ENCODE measurements at places on chromosomes 16 and 17. TPM values are rescaled to one million over a fixed set of nuclear protein-coding genes. Genes with fewer than 3 reads are reported as not detected.

Gene HNF1B
- total RNA-seq: 0.12 TPM

Gene C17orf78
- not detected for total RNA-seq

Gene C17orf100
- 0.39 TPM for total RNA-seq

Gene FADS6
- not detected for total RNA-seq

Gene SLC6A2
- total RNA-seq: not detected

Gene RTN4RL1
- 7.6 TPM for total RNA-seq

Gene UMOD
- total RNA-seq: not detected

Gene PYY
- not detected for total RNA-seq

Gene SLC16A11
- total RNA-seq: 0.49 TPM

Gene CES4A
- total RNA-seq: 0.72 TPM

Gene LGALS9B
- not detected for total RNA-seq
